Nephron progenitor cell (in vitro differentiated cells): ENCODE measurements at places on chromosomes 1 and 21.

GRCh38 chr21:37877171-37877570, 39.1 kb downstream of the KCNJ6 start:
- H3K27ac ChIP-seq: no peak overlapping the region
- peaks cover 14% of the 10 kb centered on the region for H3K27me3 ChIP-seq
- no peaks in the 10 kb centered on the region for H3K36me3 ChIP-seq
- no peak for DNase-seq
- H3K4me3 ChIP-seq: no peak overlapping the region
- H3K4me1 ChIP-seq: no peaks in the 10 kb centered on the region

DNA sequence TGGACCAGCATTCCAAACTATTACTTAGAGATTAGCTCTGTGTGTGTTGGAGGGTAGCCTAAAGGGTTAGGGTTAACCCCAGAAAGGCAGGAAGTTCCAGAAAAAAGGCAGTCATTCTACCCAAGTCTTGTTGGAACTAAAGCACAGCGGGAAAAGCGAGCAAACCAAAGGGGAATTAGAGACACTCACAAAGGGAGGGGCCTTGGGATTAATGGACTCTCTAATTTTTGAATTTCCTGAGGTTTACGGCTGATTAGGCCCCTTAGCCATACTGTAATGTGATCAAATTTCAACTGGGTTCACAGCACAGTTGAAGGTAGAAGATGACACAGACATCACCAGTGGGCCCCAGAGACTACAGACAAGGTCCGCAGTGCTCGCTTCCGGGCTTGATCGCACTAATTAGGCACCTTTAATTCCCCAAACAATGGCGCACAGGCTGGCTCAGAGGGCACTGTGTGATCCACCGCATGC, 28.3 kb downstream of the CAPZB start:
- peaks cover 79% of the 10 kb centered on the region for H3K4me1 ChIP-seq
- DNase-seq: no peak
- H3K36me3 ChIP-seq: peaks cover 7% of the 10 kb centered on the region
- peak overlapping the region; percentile 57 for H3K4me3 ChIP-seq

- DNase-seq: no peak
- peak overlapping the region; percentile 29 for H3K27ac ChIP-seq
- H3K4me1 ChIP-seq: peaks cover 10% of the 10 kb centered on the region
- H3K27me3 ChIP-seq: peaks cover 7% of the 10 kb centered on the region
- no peaks in the 10 kb centered on the region for H3K36me3 ChIP-seq
These were observed 251.3 kb upstream of the KAZN start for GRCh38 chr1:14347186-14347585.

- H3K4me3 ChIP-seq: no peak overlapping the region
- H3K4me1 ChIP-seq: peaks cover 6% of the 10 kb centered on the region
- H3K27ac ChIP-seq: no peak overlapping the region
- H3K36me3 ChIP-seq: no peaks in the 10 kb centered on the region
These were observed 690.7 kb downstream of the NCAM2 start for GRCh38 chr21:21688889-21689288.

DNA sequence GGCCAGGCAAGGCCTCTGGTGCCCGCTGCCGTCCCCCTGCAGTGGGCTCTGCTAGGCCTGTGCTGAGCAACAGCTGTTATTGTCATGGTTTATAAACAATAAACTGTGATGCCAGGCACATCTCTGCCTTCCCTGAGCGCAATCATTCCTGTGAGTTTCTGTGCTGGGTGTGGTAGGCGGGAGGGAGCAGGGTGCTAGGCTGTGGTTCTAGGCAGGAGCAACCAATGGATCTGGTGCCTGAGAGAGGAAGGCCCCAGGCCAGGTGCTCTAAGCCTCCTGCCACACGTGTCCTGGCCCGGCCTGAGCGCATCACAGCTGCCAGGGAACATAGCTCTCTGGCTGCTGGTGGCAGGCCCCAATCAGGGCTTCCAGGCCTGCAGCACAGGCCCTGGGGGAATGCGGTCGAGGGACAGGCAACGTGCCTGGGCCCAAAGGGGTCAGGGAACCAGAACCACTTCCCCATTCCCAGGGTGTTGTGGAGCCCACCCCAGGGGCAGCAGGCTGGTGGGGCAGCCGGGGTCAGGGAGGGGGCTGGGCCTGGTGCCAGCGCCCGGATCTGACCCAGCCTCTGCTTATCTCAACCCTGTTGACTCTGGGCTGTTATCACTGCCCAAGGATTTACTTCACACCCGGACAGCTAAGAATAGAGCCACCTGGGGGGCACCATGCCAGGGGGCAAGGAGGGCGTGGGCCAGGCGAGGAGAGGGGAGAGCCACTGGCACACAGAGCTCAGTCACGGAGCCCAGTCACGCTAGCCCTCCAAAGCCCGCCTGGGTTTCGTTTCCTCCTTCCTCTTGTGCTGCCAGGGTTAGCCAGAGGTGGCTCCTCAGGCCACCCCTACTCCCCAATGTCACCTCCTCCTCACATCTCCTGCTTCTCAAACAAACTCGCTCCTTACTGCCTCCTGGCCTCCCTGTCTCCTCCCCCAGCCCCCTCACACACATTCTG, 11.5 kb downstream of the TRIM46 start:
- peaks cover 14% of the 10 kb centered on the region for H3K36me3 ChIP-seq
- H3K27me3 ChIP-seq: peaks cover 7% of the 10 kb centered on the region
- H3K27ac ChIP-seq: peak overlapping the region; percentile 76
- H3K4me3 ChIP-seq: no peak overlapping the region
- DNase-seq: no peak

- no peak for DNase-seq
- no peaks in the 10 kb centered on the region for H3K4me1 ChIP-seq
- peaks cover 73% of the 10 kb centered on the region for H3K36me3 ChIP-seq
- H3K27me3 ChIP-seq: no peaks in the 10 kb centered on the region
These were observed 48.9 kb downstream of the DIP2A start for GRCh38 chr21:46507562-46507961.

GRCh38 chr1:97500760-97501159, 420.1 kb downstream of the DPYD start:
- H3K27ac ChIP-seq: no peak overlapping the region
- no peak overlapping the region for H3K4me3 ChIP-seq
- no peaks in the 10 kb centered on the region for H3K27me3 ChIP-seq
- no peaks in the 10 kb centered on the region for H3K36me3 ChIP-seq

- no peak overlapping the region for H3K27ac ChIP-seq
- peaks cover 7% of the 10 kb centered on the region for H3K4me1 ChIP-seq
- H3K27me3 ChIP-seq: no peaks in the 10 kb centered on the region
- H3K4me3 ChIP-seq: no peak overlapping the region
- DNase-seq: no peak
These were observed 1542.6 kb downstream of the PLA2G4A start for GRCh38 chr1:188371295-188371806.

DNA sequence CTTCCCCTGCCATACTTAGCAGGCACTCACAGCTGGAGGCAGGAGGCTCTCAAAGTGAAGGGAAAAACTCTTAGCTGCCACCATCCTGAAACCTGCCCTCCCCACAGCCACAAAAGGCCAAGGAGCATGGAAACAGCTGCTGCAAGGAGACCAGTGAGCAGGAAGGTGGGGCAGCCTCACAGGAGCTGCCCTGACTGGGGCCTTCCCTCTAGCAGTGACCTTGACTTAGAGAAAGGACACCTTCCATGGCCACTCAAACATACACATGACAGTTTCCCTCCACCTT, 126.3 kb downstream of the HIVEP3 start:
- no peaks in the 10 kb centered on the region for H3K36me3 ChIP-seq
- H3K4me3 ChIP-seq: no peak overlapping the region
- H3K27me3 ChIP-seq: peaks cover 39% of the 10 kb centered on the region
- DNase-seq: no peak
- H3K27ac ChIP-seq: no peak overlapping the region
- no peaks in the 10 kb centered on the region for H3K4me1 ChIP-seq

DNA sequence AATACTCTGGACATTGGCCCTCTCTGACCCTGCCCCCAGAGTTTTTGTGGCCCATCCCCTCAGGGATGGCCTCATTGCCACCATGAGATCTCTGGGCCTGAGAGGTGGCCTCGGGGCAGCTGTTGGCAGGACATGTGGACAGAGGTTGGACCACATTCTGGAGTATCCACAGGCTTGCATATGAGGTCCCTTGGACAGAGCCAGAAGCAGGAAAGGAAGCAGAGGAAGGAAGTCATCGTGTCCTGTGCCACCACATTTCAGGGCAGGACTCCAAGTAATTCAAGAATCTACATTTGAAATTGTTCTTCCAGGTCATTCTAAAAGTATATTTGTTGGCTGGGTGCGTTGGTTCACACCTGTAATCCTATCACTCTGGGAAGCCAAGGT, 95.9 kb upstream of the PPP2R5A start:
- no peak for DNase-seq
- H3K4me3 ChIP-seq: no peak overlapping the region
- no peaks in the 10 kb centered on the region for H3K4me1 ChIP-seq
- peaks cover 5% of the 10 kb centered on the region for H3K36me3 ChIP-seq
- H3K27me3 ChIP-seq: peaks cover 20% of the 10 kb centered on the region
- no peak overlapping the region for H3K27ac ChIP-seq

DNA sequence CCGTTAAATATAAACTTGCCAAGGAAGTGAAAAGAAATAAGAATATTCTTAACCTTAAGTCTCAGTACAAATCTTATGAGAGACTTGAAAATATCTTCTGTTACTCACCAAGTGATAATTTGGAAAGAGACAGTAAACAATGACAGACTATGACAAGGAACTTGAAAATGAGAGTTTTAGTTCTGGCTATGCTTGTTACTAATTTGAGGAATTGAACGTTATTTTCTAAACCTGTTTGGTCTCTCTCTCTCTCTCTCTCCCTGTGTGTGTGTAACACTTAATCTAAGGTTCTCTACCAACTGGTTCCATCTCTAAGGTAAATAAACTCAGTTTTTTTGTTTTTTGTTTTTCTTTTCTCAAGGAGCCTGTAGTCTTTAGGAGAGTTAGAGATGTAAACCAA, 161.8 kb downstream of the AMY1C start:
- no peak for DNase-seq
- H3K27ac ChIP-seq: no peak overlapping the region
- no peak overlapping the region for H3K4me3 ChIP-seq
- no peaks in the 10 kb centered on the region for H3K36me3 ChIP-seq
- H3K4me1 ChIP-seq: no peaks in the 10 kb centered on the region

DNA sequence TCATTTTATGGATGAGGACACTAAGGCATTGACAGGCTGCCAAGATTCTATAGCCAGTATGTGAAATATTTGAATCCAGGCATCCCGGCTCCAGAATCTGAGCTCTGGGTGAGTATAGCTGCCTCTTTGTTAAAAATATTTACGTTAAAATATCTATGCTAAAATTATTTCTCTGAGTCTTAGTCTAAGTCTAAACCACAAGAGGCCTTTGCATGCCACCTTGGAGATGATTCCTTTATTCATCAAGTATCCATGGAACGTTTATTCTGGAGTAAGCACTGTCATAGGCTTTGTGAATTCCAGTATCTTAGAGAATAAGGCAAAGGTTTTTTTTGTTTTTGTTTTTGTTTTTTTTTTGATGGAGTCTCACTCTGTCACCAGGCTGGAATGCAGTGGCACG, 116.4 kb downstream of the GREM2 start:
- H3K36me3 ChIP-seq: no peaks in the 10 kb centered on the region
- peaks cover 13% of the 10 kb centered on the region for H3K27me3 ChIP-seq
- H3K4me3 ChIP-seq: no peak overlapping the region
- no peak for DNase-seq
- H3K4me1 ChIP-seq: peaks cover 5% of the 10 kb centered on the region

- no peak overlapping the region for H3K4me3 ChIP-seq
- H3K36me3 ChIP-seq: peaks cover 34% of the 10 kb centered on the region
- no peak overlapping the region for H3K27ac ChIP-seq
- DNase-seq: no peak
These were observed 48.8 kb upstream of the WASF2 start for GRCh38 chr1:27538793-27539192.

- peaks cover 7% of the 10 kb centered on the region for H3K27me3 ChIP-seq
- peaks cover 81% of the 10 kb centered on the region for H3K4me1 ChIP-seq
- H3K36me3 ChIP-seq: no peaks in the 10 kb centered on the region
- no peak for DNase-seq
- H3K4me3 ChIP-seq: peak overlapping the region; percentile 15
- H3K27ac ChIP-seq: peak overlapping the region; percentile 83
These were observed 52.0 kb upstream of the RPL11 start for GRCh38 chr1:23639460-23640095.

DNA sequence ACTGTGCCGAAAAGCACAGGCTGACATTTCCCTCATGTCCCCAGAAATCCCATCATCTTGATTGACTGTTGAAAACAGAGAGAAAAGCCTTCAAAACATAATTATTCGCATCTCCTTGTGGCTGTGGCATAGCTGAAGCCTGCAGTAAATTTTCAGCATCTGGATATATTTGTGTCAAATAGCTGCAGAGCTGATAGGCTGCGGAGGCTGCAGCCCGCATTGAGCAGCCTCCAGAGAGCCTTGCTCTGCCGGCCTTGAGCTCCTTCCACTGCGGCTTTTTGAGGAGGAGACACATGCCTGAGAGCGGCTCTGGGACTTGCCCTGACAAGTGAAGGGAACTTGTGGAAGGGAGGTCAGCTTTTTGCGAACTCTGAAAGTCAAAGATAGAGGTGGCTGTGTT, 144.7 kb downstream of the RYR2 start:
- peaks cover 5% of the 10 kb centered on the region for H3K4me1 ChIP-seq
- no peaks in the 10 kb centered on the region for H3K27me3 ChIP-seq
- no peaks in the 10 kb centered on the region for H3K36me3 ChIP-seq

- DNase-seq: no peak
- no peaks in the 10 kb centered on the region for H3K36me3 ChIP-seq
- peaks cover 68% of the 10 kb centered on the region for H3K27me3 ChIP-seq
- no peak overlapping the region for H3K27ac ChIP-seq
- peak overlapping the region; percentile 76 for H3K4me3 ChIP-seq
These were observed 2.8 kb downstream of the KCNN3 start for GRCh38 chr1:154867064-154867825.

DNA sequence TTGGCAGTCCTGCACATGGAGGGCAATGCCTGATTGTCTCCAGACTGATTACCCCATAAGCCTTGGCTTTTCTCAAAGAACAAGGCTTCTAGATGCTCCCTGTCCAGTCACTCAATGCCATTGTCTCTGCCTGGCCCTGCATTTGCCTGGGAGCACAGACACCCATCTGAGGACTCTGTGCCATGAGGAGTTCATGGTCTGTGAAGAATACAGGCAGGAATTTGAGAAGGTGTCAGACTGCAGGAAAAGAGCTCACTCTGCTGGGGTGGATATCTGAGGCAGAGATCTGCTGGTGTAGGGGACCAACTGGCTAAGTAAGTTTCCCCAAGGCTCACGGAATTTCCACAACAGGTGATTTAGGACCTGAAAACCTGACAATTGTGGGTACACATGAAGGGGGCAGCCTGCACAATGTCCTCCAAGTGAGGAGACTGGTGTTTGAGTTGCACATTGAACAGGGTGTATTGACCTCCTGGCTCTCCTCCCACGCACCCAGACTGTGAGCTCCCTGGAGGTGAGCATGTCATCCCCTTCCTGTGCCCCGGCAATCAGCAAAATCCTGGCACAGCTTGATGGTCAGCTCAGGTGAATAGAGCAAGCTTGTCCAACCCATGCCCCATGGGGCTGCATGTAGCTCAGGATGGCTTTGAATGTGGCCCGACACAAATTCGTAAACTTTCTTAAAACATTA, 829 bp downstream of the CYP4A22 start:
- H3K4me1 ChIP-seq: no peaks in the 10 kb centered on the region
- H3K4me3 ChIP-seq: no peak overlapping the region
- peaks cover 30% of the 10 kb centered on the region for H3K27me3 ChIP-seq
- no peak overlapping the region for H3K27ac ChIP-seq

GRCh38 chr1:113142791-113143190, 69.8 kb downstream of the LRIG2 start:
- no peak for DNase-seq
- peaks cover 24% of the 10 kb centered on the region for H3K4me1 ChIP-seq
- H3K36me3 ChIP-seq: no peaks in the 10 kb centered on the region
- H3K27ac ChIP-seq: no peak overlapping the region

- DNase-seq: no peak
- H3K36me3 ChIP-seq: no peaks in the 10 kb centered on the region
- no peaks in the 10 kb centered on the region for H3K4me1 ChIP-seq
These were observed 113.9 kb downstream of the DSCAM start for GRCh38 chr21:40733024-40733397.

- H3K4me3 ChIP-seq: peak overlapping the region; percentile 99
- no peaks in the 10 kb centered on the region for H3K27me3 ChIP-seq
- peak overlapping the region; percentile 99 for H3K27ac ChIP-seq
- DNase-seq: peak; percentile 6
These were observed 582 bp downstream of the ORC1 start for GRCh38 chr1:52403566-52404115.
